Neural cell (in vitro differentiated cells): ENCODE measurements at places on chromosomes 4 and X. TPM values are rescaled to one million over a fixed set of nuclear protein-coding genes. Genes with fewer than 3 reads are reported as not detected.

Gene FGG
- not detected in 2 replicates for polyA plus RNA-seq

Gene HMX1
- polyA plus RNA-seq: 0.89 and 1.1 TPM in 2 replicates

Gene HCCS
- polyA plus RNA-seq: 17.6 and 26.6 TPM in 2 replicates

Gene UGT2A3
- polyA plus RNA-seq: not detected in 2 replicates

Gene GRPR
- not detected in 2 replicates for polyA plus RNA-seq
